Left cardiac atrium (tissue), 4 donors: ENCODE measurements at places on chromosomes 1 and 21.
A peak's percentile ranks its signal among the peaks of the same experiment; 100 is the strongest.

DNA sequence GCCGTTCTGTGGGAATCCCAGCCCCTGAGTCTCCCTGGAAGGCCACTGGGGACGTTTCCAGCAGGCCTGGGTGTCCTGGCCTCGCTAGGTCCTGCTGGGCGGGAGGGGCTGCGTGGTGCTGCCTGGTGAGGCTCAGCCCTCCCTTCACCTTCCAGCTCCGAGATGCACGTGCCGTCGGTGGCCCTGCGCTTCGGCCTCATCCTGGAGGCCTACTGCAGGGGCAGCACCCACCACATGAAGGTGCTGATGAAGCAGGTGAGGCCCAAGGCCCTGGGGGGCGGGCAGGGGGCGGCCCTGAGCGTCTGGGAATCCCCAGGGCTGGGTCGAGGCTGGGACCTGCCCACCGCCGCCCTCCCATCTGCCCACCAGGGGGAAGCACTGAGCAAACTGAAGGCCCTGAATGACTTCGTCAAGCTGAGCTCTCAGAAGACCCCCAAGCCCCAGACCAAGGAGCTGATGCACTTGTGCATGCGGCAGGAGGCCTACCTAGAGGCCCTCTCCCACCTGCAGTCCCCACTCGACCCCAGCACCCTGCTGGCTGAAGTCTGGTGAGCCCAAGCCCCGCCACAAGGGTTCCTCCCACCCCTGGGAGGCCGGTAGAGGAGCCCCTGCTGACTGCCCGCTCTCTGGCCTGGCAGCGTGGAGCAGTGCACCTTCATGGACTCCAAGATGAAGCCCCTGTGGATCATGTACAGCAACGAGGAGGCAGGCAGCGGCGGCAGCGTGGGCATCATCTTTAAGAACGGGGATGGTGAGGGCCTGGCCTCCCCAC is 70.3 kb downstream of the PIK3CD start:
- DNase-seq: no peak

DNA sequence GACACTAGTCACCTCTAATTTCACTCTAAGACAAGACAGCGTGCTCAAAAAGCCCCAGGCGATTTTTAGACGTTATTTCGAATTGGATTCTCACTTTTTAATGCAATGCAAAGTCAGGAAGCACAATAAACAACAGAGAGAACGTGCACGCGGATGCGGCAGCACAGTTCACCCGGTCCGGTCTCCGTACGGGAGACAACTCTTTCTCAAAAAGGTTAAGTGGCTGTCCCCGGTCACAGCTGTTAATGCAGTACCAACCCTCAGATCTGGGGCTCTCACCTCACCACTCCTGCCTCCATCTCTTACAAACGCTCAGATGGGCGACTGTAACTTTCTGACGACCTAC is 1.2 kb downstream of the HP1BP3 start:
- DNase-seq: no peak

GRCh38 chr1:160520582-160520981 is 2.5 kb downstream of the SLAMF6 start:
- DNase-seq: no peak

GRCh38 chr1:153616144-153616916 is at the start of gene S100A14:
S100A14 (minus strand) TSS chr1:153616325; CDS start chr1:153615858, 467 bp downstream.
- no peak for DNase-seq

DNA sequence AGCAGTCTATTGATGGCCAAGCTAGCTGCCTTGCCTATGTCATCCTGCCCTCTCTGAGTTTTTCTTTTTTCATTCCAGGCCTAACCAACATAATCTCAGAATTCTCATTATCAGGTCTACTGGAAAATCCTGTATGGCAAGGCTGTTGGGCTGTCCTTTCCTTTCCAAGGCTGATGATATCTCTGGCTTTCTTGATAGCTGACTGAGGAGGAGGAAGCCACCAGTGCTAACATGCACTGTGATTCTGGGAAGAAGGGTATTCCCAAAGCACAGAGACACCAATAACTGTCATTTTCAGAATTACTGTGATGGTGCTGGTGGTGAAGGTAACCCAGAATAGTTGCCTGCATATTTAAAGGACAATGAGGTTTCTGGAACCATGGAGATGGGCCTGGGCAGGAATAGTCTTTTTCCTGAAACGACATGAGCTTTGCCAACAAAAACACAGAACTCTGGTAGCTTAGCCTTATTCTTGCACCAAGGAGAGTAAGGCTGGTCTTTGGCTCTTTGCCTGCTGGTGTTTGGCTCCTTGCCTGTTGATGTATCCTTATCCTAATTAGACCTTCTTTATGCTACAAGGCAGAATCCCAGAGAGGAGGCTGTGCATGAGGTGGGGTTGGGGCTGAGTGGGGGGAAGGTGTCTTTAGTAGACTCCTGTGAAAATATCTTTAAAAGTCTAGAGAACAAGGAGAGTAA is 157.4 kb downstream of the TNFSF18 start:
- peak; percentile 62 for DNase-seq

DNA sequence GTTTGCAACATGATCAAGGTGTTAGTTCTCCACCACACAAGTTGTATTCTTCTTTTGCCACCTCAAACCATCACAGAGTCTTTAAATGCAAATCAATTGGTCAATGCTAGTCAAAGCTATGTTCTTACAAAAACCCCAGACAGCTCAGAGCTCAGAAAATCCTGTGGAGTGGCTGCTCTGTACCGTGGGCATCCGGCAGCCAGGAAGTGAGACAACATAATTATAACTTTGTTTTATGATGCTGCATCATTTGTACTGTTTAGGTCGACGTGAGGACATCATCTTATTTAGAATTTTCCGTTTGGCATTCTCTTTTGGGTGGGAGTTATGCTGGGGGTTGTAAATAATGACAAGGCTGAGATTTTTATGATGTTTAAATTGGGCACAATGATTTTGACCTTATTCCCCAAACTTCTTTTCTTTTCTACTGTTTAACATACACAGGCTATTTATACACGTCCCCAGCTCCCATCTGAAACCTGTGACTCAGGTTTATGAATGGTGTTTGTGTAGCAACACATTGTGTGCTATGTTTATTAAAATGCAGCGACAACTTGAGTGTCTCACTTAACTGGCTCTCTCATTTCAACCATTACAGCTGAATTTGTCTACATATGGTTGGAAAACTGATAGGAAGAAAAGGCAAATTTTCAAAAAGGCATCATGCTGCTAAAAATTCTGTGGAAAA is 124.0 kb downstream of the CNIH3 start:
- DNase-seq: no peak
